ENCODE measurements at places on chromosomes 1 and 21. TPM values are rescaled to one million over a fixed set of nuclear protein-coding genes. Genes with fewer than 3 reads are reported as not detected.

The MATN1 gene
- not detected for total RNA-seq

The PITHD1 gene
- total RNA-seq, result 64.7 TPM

The PLEKHN1 gene
- total RNA-seq, result 0.21 TPM

The BARHL2 gene
- total RNA-seq, result not detected

DNA sequence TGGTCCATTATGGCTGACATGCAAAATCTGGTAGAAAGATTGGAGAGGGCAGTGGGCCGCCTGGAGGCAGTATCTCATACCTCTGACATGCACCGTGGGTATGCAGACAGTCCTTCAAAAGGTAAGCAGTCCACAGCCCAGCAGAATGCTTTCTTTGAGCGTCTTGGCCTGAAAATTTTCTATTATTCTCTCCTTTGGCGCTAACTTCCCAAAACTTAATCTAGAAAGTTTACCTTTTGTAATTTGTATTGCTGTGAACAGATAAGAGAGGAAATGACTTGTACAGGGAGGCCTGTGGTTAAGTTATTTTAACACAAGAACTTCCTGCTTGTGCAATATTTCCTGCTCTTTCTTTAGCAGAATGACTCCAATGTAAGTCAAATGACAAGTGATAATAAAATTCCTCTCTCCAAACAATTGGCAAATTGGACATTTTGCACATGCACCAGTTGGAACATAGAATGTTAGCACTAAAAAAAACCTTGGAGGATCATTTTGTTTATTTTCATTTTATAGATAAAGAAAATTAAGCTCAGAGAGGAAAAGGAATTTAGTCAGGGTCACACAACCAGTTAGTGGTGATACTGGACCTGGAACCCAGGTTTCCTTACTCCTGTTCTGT is 18.9 kb downstream of the CAP1 start:
- no peak overlapping the region for H3K4me3 ChIP-seq
- H3K36me3 ChIP-seq, result peaks cover 7% of the 10 kb centered on the region
- no peak for DNase-seq
- H3K27ac ChIP-seq, result peak overlapping the region; percentile 53
- peaks cover 70% of the 10 kb centered on the region for H3K4me1 ChIP-seq

GRCh38 chr1:227766653-227767277 is 31.5 kb downstream of the SNAP47 start:
- H3K27ac ChIP-seq, result no peak overlapping the region
- peaks cover 7% of the 10 kb centered on the region for H3K4me1 ChIP-seq
- no peak for DNase-seq
- peaks cover 80% of the 10 kb centered on the region for H3K36me3 ChIP-seq
- no peak overlapping the region for H3K4me3 ChIP-seq

DNA sequence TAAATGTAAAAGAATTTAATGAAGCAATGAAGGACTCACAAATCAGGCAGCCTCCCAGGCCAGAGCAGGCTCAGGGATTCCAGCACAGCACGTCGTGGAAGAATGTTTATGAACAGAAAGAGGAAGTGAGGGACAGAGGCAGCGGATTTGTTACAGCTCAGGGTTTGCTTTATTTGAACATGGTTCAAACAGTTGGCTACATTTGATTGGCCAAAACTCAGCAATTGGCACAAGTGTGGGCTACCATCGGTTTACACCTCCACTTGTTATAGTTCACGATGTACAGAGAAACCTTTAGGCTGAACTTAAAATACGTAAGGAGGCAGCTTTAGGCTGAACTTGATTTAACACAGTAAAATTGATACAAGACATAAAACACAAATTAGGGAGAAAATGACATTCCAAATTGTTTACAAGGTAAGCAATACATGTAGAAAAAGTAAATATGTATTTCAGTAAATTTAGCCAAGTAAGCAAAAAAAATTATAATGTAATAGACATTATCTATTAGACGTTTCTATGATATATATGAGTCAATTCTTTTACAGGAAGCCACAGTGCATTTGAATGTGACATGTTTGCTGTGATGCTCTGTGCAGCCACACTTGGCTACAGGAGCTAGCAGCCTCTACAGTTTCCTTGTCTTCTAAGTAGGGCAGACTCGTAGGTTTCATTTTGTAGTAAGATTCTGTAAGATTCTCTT is 126.5 kb downstream of the ADSS2 start:
- H3K27me3 ChIP-seq, result no peaks in the 10 kb centered on the region
- H3K4me3 ChIP-seq, result no peak overlapping the region

GRCh38 chr1:165124772-165125171 is 231.7 kb downstream of the LMX1A start:
- no peaks in the 10 kb centered on the region for H3K27me3 ChIP-seq
- no peak overlapping the region for H3K4me3 ChIP-seq
- H3K36me3 ChIP-seq, result no peaks in the 10 kb centered on the region
- no peak overlapping the region for H3K27ac ChIP-seq
- no peaks in the 10 kb centered on the region for H3K4me1 ChIP-seq
- no peak for DNase-seq

GRCh38 chr1:9853249-9853595 is 29.5 kb upstream of the CLSTN1 start:
- no peak for DNase-seq
- H3K27me3 ChIP-seq, result no peaks in the 10 kb centered on the region
- no peaks in the 10 kb centered on the region for H3K4me1 ChIP-seq
- H3K4me3 ChIP-seq, result no peak overlapping the region

DNA sequence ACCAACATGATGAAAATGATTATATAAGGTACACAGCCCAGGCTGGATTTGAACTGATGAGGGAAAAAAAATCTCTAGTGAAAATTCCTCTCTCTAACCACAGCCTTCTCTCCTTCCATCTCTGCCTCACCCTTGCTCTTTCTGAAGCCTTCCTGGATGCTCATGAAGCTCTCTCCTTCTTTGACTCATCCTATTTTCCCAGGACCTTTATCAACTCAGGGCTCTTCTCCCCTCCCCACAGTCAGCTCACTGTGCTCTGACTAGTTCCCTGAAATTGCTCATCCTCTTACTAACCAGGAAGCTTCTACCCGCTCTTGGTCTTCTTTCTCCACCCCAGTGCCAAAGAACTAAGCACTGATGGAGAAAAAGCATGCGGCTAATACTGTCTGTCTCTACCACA is 46.4 kb upstream of the ERG start:
- no peaks in the 10 kb centered on the region for H3K27me3 ChIP-seq
- no peak for DNase-seq
- no peak overlapping the region for H3K4me3 ChIP-seq

- peak within 1 kb of the TSS; percentile 7 for H3K27ac ChIP-seq
- H3K27me3 ChIP-seq, result no peaks in the 10 kb centered on the region
- no peaks in the 10 kb centered on the region for H3K36me3 ChIP-seq
- H3K4me3 ChIP-seq, result no peak within 1 kb of the TSS
Measured at GRCh38 chr1:156060937-156061636, at the start of gene RAB25. Gene RAB25, plus strand, starts transcription at chr1:156061160. Its CDS starts 241 bp downstream, at chr1:156061401.

GRCh38 chr1:151314137-151314875 is 12.9 kb downstream of the PI4KB start:
- peaks cover 62% of the 10 kb centered on the region for H3K4me1 ChIP-seq
- peak; percentile 87 for DNase-seq
- H3K4me3 ChIP-seq, result no peak overlapping the region
- peaks cover 12% of the 10 kb centered on the region for H3K36me3 ChIP-seq
- peak overlapping the region; percentile 90 for H3K27ac ChIP-seq
- H3K27me3 ChIP-seq, result no peaks in the 10 kb centered on the region

GRCh38 chr1:167165948-167166689 is 54.6 kb upstream of the POU2F1 start:
- no peaks in the 10 kb centered on the region for H3K4me1 ChIP-seq
- H3K36me3 ChIP-seq, result no peaks in the 10 kb centered on the region
- H3K27me3 ChIP-seq, result peaks cover 12% of the 10 kb centered on the region
- no peak overlapping the region for H3K27ac ChIP-seq
- DNase-seq, result no peak

- H3K36me3 ChIP-seq, result peaks cover 5% of the 10 kb centered on the region
- no peaks in the 10 kb centered on the region for H3K27me3 ChIP-seq
- peaks cover 25% of the 10 kb centered on the region for H3K4me1 ChIP-seq
Measured at GRCh38 chr1:28775121-28775942, 36.6 kb upstream of the OPRD1 start.

DNA sequence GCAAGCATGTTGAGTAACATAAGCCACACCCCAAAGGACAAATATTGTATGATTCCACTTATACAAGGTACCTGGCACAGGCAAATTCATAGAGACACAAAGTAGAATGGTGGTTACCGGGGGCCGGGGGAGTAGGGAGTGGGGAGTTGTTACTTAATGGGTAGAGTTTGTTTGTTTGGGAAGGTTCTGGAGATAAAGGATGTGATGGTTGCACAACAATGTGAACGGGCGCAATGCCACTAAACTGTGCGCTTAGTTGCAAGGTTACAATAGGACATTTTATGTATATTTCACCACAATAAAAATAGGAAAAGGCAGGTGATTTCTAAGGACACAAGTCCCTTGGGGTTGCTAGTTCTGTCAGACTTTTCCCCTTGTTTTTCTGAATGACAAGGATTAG is 516.6 kb downstream of the KIF26B start:
- H3K36me3 ChIP-seq, result no peaks in the 10 kb centered on the region
- DNase-seq, result no peak
- H3K27ac ChIP-seq, result no peak overlapping the region
- no peak overlapping the region for H3K4me3 ChIP-seq
- H3K27me3 ChIP-seq, result no peaks in the 10 kb centered on the region

All from tibial nerve (tissue), 4 donors.